Ammon's horn (tissue), 1 donor: ENCODE measurements at places on chromosomes 2 and 18.

DNA sequence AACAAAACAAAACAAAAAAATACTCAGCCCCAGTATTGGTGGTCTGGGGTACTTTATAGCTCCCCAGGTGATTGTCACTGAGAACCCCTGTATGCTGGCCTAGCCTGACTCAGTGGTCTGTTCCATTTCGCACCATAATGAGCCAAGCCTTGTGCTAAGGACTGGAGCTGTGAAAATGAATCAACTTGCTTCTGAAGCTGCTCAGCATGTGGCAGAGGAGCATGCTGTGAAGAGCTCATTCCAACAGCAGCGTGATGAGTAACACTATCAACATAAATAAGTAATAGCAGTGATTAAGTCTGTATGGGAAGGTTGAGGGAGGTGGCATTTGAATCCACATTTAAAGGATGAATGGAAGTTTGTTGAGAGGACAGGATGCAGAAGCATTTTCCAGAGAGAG lies 67.2 kb upstream of the ATL2 start:
- peak; percentile 45 for DNase-seq

- no peak for DNase-seq
Measured at GRCh38 chr2:66509326-66509811, 74.4 kb downstream of the MEIS1 start.

DNA sequence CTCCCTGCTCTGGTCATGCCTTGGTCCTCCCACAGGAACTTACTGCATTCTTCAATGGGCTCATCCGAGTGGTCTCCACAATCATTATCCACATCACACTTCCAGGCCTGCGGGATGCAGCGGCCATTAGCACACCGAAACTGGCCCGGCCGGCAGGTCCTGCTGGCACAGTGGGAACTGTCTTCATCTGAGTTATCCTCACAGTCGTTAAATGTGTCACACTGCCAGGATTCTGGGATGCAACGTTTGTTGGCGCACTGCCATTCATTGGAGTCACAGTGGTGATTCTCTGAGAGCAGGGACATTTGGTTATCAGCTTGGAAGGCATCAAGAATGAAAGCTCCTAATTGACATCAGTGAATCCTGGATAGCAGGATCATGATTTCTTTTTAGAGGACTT lies 104.5 kb downstream of the DHRS9 start:
- peak; percentile 5 for DNase-seq

GRCh38 chr2:233846387-233847247 lies 7.7 kb downstream of the HJURP start:
- no peak for DNase-seq

- DNase-seq, result no peak
Measured at GRCh38 chr2:64681479-64681967, 27.8 kb upstream of the SERTAD2 start.

DNA sequence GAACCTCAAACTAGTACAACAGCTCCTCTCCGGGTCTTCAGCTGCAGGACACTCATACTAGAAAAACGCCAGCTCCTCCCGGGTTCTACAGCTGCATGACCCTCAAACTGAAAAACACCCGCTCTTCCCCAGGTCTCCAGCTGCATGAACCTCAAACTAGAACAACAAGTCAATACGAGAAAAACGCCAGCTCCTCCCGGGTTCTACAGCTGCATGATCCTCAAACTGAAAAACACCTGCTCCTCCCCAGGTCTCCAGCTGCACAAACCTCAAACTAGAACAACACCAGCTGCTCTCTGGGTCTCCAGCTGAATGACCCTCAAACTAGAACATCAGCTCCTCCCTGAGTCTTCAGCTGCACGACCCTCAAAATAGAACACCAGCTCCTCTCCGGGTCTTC lies 315.0 kb upstream of the TFPI start:
- DNase-seq, result no peak

DNA sequence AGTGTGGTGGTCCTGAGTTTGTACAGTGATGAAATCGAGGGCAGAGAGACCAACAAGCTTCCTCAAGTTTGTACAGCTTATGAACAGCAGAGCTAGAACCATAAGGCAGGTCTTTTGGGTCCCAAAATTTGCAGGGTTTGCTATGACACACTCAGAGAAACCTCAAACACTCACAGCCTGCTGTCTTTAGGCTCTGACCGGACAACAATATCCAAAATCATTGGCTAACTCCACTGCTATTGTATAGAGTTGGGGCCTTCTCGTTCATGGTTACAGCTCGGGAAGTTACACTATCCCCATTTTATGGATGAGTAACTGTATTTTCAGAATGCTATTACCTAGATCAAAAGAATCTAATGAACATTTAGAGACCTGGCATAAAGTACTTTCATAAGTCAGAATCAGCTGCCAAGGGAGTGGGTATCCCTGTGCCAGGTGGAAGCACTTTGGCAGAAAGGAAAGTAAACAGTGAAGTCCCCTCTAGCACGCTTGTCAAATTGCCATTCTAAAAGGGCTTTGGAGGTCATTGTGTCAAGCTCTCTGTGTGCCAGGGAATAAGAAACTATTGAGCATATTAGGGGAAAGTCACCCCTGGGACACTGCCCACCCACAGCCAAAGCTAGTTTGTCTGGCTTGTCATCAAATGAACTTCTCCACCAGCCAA lies 331.8 kb downstream of the ALK start:
- no peak for DNase-seq

- no peak for DNase-seq
Measured at GRCh38 chr2:230537531-230537976, 121.6 kb downstream of the SP100 start.

DNA sequence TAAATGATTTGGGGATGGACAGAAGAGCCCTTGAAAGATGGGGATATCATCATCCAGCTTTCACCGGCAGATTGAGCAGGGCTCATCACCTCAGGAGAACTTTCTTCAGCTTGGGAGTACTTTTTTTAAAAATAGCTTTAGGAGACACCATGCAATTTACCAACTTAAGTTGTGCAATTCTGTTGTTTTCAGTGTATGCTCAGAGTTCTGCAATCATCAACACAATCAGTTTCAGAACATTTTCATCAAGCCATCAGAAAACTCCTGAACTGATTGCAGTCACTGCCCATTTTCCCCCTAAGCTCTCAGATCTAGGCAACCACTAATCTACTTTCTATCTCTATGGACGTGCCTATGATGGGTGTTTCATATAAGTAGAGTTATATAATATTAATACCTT lies 117.7 kb downstream of the CRIM1 start:
- no peak for DNase-seq

DNA sequence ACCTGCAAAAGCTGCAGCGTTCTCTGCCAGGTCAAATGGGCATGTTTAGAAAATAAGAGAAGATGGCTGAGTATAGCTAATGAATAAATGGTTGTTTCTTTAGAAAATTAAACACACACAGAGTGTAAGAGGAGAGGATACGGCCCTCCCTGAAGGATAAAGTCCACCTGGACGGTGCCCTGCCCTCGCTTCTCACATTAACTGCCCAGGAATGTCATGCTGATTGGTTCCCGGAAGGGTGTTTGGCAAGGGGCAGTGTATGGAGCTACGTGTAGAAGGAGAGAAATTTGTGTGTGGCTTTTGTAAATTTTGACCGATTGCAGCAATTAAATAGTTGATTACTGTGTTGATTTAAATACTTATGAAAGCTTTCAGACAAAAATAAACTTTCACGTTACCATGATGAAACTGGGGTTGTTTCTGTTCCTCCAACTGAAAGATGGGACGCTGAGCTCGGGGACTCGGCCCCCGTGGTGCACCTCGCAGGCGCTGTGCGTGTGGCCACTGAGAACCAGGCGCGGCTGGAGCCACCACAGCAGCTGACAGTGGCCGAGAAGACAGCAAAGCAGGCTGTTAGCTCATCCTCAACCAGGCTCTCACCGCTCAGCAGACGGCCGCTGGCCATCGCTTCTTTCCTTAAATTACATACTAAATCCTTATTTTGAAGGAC lies 22.7 kb downstream of the MPPE1 start:
- DNase-seq, result peak; percentile 71

GRCh38 chr2:226398580-226398979 lies 401.0 kb downstream of the IRS1 start:
- DNase-seq, result no peak

- DNase-seq, result no peak
Measured at GRCh38 chr2:11492720-11493119, 26.8 kb upstream of the E2F6 start.

DNA sequence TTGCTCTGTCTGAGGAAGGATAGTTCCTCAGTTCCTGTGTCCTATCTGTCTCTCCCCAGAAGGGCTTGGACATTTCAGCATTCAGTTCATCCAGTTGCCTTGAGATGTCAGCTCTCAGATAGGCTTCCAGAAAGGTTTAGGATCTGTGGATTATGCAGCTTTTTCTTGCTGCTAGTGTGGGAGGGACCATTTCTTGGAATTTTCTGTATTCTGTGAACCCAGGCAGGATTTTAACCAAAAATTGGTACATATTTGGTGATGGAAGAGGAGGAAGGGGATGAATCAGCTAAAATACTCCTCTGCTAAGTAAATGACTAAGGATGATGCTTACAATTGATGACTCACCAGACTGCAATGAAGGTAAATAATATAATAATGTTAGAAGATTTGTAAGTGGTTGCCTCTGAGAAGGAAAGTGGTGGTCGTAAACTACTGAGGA lies 58.6 kb upstream of the DOCK10 start:
- no peak for DNase-seq

GRCh38 chr2:25419678-25420242 lies 78.0 kb upstream of the DNMT3A start:
- DNase-seq, result no peak

GRCh38 chr2:30798536-30798991 lies 8.7 kb downstream of the CAPN13 start:
- no peak for DNase-seq

- DNase-seq, result no peak
Measured at GRCh38 chr18:9810994-9811705, 74.6 kb upstream of the TXNDC2 start.

DNA sequence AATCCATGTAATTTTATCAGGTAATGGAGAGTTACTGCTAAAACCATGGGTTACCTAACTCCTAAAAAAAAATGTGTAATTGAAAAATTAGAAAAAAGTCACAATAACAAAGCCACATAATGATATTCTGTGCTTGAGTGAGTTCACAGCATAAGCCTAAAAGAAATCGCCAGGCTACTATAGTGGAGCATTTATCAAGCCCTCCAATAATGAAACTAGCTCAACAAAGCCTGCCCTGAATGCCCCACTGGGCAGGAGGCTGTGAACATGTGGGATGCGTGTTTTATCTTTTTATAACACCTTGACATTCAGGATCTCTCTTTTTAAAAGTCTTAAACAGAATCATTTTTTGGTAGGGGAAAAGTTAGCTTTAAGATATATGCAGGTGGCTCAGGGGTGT lies 86.3 kb downstream of the KCTD18 start:
- no peak for DNase-seq

- DNase-seq, result peak; percentile 17
Measured at GRCh38 chr2:20040489-20041172, 10.8 kb downstream of the LAPTM4A start.

DNA sequence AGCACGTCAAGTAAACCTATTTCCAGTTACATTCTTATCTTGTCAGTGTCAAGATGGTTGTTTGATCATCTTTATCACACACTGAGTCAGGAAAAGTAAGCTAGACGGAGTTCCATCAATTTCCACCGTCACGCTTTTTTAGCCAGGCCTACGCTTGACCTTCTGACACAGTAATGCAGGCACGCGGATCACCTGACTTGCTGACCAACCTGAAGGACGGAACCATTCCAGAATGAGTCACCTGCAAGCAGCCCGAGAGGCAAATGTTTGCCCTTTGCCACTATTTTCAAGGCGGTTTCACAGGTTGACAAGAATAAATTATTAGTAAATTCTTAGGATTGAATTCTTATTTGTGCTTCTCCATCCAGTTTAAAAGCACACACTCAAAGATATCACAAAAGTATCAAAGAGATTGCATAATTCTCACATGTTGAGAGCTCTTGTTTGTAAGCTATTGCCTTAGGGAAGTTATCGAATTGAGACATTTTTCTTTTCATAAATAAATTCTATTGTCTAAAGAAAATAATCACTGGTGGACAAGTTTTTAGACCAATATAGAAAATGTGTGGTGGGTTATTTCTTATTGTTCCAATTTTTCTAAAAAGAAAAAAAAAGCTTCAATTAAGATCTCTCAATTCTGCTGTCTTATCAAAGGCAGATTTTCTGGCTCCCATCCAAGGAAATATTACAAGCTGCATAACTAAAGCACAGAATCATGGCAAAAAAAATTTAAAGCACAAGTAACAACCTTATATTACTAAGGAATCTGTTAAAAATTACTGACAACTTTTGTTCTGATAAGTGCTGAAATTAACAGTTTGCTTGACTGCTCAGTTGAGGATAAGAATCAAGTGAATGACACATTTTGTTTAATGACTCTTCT lies 31.9 kb downstream of the UXS1 start:
- DNase-seq, result no peak

DNA sequence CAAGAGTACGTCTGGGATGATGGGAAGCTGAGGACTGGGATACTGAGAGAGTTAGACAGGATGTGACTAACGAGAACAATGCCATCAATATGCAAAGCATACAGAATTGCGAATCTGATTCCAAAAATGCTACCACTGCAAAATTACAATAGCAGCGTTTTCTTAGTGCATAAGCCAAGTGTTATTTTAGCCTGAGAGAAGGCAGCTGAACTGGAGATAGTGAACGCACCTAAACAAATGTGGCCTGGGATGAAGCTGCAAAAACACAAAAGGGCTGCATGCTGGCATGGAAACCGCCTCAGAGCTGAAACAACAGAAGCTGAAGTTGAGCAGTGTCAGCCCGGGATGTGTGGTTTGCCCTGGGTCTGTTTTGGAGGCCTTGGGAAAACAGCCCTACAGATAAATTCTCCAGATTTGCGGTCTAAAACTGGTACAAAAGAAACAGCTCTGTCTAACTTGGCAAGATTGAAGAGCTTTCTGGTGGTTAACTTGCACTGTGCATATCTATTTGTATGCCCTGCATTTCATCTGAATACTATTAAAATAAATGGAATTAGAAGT lies 45.5 kb downstream of the LYPD6 start:
- peak; percentile 14 for DNase-seq

DNA sequence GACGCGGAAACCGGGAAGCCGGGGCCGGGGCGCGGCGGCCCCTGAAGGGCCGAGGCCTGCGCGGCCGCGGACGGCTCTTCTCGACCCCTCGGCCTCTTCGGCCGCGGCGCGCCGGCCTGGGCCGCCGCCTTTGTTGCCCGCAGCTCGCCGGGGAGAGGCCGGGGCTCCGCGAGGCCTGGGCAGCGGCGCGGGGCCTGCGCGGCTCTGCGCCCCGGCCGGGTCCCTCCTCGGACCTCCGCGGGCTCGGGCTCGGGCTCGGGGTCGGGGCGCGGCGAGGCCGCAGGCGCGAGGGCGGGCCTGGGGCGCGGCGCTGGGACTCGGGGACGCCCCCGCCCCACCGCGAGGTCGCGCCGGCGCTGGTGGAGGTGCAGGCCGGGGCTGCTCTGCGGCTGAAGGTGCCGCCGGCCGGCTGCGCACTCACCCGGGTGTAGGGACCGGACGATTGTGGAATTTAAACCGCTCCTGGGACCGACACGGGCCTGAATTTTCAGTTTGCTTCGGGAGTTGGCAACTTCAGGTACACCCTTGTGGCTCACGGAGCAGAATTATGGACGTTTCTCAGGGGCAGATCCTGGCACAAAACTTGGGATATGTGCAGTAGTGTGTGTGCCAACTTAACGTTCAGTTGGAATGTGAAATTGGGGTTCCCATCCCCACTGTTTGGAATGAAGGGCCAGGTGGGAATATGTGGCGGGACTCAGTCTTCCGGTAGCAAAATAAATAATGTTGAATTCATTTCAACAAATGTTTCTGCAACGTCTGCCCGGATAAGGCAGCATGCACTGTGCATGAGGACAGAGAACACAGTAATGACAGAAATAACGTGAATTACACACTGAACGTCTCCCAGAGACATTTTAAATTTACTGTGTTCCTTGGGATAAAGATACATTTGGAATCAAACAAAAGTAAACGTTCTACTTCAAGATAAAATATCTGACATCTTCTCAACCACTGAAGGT lies 787 bp downstream of the SOCS6 start:
- no peak for DNase-seq

GRCh38 chr2:19860022-19860421 lies 41.8 kb downstream of the TTC32 start:
- peak; percentile 33 for DNase-seq
